Activated naive CD4-positive, alpha-beta T cell treated with anti-CD3 and anti-CD28 coated beads, Interleukin-2, amount 50 U/mL, for 16 hours (primary cell): ENCODE measurements at places on chromosomes 16 and 17.

DNA sequence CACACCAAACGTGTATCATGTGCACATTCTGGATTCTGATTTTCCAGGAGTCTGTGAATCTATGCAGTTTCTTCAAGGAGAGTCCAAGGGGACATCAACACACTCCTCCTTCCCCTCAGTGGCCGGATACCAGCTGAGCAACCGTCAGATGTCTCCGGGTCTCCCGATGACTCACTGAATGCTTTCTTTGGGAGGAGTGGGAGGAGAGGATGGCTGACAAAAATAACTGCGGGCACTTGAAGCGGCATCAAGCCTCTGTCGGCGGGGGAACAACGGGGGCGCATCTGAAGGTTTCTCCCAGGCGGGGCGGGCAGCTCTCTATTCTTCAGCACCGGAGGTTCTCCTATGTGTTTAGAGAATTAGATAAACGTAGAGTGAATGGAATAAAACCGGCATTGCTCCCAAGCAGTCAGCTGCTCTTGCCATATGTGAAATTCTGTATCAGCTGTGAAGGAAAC is 24.6 kb upstream of the LRRC75A start:
- DNase-seq = no peak

DNA sequence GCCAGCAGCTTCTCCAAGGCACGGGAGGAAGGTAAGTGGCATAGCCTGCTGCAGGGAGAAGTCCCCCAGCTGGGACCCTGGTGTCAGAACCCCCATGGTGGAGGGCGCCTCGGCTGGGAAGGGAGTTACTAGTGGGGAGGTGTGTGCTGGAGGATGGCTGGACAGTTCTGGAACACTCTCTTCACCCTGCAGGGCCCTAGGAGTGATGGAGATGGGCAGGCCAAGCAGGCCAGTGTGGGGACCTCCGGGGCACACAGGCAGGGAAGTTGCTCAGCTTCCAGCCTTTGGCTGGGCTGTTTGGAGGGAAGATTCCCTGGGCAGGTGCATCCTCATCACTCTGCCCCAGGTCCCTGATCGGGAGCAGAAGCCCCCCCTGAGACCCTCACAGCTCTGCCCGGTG is 696 bp downstream of the C17orf99 start:
- DNase-seq = no peak

DNA sequence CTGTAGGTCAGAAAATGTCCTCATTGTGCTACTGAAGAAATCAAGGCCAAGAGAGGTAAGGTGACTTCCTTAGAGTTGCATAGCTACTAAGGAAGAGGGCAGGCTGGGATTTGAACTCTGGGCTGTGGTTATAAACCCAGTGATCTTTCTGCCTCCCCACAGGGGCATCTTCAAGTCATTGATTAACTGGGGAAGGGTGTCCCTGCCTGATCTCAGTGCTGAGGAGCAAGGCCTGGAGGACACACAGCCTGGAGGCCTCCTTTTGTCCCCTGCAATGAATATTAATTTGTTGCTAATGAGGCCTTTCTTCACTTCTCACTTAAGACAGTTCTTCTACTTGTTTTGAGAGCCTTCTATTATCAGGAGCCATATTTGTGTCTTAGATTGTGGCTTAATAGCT is 83.8 kb downstream of the KATNIP start:
- no peak for DNase-seq

DNA sequence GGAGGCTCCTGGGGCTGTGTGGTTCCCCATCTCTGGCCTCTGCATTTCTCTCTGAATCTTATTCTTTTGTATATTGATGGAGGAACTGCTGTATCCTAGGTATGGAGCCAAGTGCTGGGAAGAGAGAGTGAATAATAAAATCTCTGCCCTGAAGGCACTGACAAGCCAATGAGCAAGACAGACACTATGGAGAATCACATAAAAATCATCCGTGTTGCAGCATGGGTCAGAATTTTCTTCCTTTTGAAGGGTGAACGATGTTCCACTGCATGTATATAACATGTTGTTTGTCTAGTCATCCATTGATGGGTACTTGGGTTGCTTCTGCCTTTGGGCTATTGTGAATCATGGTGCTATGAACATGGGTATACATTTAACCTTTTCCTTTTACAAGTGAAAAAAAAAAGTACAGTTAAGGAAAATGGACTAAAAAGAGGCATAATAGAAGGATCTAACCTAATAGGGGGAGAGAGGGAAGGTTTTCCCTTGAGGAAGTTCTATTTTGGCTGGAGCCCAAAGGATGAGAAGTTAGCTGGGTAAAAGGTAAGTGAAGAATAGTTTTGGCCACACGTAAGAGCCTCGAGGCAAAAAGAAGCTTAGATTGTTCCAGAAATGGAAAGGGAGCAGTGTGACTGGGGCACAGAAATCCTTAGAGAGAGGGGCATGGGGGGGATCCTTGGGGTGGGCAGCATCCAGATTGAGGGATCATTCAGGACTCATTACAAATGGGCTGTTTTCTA is 32.3 kb upstream of the GNA13 start:
- no peak for DNase-seq

- DNase-seq = no peak
Observed at GRCh38 chr17:66750781-66751543, 84.0 kb upstream of the CACNG5 start.

- DNase-seq = peak; percentile 94
Observed at GRCh38 chr17:29617125-29617480, 5.6 kb downstream of the CORO6 start.

GRCh38 chr17:58376472-58377000 is 24.5 kb upstream of the SUPT4H1 start:
- DNase-seq = no peak
